MG63 (cell line): ENCODE measurements at places on chromosomes 7 and 10.

GRCh38 chr7:102258749-102259107 lies 27.9 kb upstream of the SH2B2 start:
- DNase-seq = no peak

GRCh38 chr7:150850273-150850672 lies 2.0 kb upstream of the AOC1 start:
- no peak for DNase-seq

GRCh38 chr7:151735186-151735850 lies 141.6 kb downstream of the PRKAG2 start:
- DNase-seq = no peak

DNA sequence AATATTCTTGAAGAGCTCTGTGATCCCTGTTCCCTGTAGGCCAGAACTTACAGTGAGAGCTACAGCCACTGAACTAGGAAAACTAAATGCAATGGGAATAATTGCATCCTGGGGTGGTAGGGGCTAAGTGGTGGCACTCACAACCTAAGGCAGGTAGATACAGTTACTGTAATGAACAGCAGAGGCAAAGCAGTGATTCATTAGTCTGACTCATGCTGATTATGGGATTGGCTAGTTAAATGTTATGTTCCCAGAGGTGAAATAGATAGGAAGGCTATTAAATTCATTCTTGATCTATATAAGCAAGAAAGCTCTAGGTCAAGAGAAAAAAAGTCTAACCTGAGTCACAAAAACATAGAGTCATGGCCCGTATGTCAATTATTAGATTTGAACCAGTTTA lies 173.1 kb upstream of the MALRD1 start:
- DNase-seq = no peak

DNA sequence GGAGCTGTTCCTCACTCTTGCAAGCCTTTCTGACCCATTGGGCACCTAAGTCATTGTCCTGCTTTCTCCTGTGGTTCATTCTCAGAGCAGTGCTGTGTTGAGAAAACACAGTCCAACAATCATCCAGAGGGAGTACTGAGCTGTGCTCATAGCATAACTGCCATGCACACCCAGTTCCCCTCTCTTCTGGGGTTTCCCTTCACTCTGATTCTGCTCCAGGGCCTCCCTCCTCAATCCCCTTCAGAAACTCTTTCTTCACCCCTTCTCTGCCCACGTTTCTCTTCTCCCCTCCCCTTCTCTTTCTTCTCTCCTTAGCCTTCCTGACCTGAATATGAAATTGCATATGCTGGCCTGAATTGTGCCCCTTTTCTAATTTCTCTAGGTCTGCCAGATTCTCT lies 155.8 kb downstream of the AOAH start:
- DNase-seq = no peak

- DNase-seq = no peak
Measured at GRCh38 chr7:129616530-129616929, 5.0 kb downstream of the NRF1 start.

DNA sequence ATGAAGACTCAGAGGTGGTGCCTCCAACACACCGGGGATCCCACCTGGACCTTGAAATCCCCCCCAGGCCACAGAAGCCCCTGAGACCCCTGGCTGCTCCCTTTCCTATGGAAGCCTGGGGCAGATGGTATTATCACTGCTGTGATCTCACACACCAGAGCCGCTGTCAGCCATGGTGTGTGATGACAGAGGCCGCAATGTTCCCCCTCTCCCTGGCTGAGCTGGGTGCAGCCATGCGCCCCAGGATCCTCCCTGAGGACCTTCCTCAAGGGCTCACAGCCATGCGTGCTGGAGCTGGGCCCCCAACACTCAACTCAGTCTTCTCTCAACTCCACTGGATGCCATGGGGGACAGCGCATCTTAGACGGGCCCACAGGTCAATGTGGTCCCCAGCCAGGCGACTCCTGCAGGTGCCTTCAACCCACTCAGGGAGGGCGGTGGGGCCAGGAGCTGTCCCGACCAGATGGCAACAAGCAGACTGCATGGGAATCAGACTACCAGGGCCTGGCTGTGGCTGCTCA lies 44.9 kb downstream of the VIPR2 start:
- DNase-seq = no peak

DNA sequence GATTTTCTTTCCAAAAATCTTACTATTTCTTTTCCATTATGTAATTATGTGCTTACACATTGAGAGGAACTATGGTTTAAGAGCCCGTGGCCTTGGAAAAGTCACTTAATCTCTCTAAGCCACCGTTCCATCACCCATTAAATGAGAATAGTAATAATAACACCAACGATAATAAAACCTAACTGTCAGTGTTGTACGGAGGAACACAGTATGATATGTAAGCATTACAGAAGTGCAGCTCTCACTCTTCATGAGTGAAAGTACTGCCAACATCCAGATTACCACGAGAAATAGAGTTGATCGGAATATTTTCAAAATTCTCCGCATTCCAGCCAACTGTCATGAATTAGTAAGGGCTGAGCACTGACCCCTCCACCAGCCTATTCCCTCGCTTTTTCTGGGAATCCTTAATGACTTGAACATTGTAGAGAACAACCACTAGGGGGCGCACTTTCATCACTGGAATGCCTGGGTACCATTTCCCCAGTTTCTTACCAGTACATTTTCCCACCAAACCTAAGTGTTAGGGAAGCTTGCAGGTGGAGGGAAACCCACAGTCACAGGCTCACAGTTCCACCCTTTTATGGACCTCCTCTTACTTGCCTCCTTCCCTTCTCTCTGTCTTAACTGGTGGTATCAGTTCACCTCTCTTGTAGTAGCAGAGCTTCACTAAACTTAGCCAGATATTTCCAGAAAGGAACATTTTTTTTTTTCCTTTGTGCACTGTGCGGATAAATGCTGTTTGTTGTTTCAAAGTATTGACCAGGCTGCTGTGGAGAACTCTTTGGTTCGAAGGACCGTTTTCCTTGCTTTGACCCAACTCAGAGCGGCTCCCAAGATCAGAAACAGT lies 27.8 kb downstream of the NKX2-3 start:
- peak; percentile 35 for DNase-seq

DNA sequence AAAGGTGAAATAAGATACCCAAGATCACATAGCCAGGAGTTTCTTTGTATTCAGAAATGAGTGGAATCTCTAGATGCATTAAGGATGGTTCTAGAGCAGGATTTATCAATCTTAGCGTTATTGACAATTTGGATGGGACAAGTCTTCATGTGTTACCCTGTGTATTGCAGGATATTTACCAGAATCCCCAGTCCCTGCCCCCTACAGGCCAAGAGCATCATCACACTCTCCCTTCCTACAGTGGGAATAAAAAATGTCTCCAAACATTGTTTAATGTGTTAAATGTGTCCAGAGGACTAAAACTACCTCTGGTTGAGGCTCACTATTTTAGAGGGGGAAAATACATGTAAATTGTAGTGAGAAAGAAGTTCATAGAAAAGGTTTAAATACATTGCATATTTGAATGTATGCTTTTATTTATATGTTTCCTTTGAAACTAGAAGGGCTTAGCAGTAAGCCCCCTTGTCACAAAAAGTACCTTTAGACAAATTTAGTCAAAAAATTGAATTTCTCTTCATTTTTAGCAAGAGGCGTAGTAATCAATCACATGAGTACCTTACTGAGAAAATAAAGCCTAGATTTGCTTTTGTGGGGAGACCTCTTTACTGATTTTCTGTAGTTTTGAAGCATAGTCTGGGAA lies 141.2 kb downstream of the MLLT10 start:
- DNase-seq = peak; percentile 29

DNA sequence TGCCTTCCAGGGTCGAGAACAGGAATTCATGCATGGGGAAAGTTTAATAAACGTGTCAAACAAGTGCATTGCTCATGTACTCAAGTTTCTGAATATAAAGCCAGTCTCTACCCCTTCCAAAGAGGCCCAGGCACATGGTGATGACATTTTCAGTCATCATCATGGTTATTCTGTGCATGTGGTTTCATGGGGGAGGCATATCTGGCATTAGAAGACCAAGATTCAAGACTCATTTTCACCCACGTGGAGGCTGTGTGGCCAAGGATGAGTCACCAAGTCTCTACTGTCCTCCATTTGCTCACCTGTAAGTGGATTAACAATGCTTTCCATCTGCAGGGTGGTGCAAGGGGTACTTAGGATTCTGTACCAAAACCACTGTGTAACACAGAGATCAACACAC lies 34.0 kb upstream of the CNPY1 start:
- DNase-seq = no peak

DNA sequence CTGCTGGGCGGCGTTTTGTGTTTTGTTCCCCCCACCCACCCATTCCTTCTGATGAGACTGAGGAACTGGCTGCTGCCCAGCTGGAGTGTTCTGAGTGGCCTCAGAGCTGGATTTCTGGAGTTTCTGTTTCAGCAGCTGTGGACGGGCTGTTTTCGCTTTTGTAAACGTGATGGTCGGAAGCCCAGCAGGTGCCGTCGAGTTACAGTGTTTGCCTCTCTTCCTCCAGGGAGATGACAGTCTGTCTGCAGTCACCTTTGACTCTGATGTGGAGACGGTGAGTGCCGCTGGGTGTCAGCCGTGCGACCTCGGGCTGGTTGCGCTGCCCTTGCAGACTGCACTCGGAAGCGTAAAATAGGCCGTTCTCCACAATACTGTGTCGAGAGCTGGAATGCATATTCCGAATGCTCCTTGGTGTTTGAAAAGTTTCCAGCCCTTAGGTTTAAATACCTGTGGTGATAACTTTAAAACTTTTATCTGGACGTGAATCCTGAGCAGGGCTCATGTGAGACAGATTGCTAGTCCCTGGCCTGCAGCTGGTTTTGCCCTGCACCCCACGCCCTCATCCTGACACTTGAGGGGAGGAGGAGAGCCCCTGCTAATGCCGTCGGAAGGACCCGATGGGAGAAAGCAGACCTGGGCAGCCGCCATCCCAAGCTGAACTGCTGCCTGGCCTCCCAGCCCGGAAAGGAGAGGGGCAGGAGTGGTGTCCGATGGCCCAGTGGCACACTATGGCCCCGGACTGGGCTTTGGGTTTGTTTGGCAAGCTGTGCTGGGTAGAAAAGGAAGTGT lies 8.3 kb downstream of the IQCE start:
- DNase-seq = no peak

- peak; percentile 98 for DNase-seq
Measured at GRCh38 chr7:81684514-81685269, 85.2 kb downstream of the HGF start.

DNA sequence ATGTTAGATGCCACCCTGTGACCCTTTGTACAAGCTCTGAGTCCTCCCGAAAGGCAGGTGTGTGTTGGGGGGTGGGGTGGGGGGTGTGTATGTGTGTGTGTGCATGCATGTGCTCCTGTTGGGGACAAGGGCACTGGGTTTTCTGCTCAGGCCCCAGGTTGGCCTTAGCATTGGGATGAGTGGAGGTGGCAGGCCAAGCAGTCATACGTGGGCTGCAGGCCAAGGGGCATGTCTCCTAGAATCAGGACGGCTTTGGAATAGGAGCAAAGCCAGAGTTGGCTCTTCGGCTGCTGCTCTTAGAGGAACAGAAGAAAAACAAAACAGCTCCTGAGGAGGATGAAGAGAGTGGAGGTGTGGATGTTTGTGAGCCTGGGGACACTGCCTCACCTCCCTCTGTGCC lies 26.0 kb downstream of the HSPA12A start:
- peak; percentile 36 for DNase-seq

DNA sequence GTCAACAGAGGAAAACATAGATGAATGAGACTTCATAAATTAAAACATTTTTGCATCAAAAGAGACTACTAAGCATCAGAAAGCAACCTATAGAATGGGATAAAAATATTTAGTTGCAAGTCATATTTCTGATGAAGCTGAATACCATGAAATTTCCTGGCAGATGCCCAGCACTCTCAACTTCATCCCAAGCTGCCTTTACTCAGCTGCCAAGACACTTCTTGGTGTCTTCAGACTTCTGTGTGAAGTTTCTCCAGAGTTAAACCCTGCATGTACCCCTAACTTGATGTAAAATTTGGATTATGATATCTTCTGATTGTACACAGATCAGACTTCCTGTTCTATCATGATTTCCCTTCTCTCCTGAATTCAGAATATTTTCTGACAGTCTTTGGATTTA lies 73.2 kb downstream of the AKR1C4 start:
- DNase-seq = peak; percentile 29

- no peak for DNase-seq
Measured at GRCh38 chr7:41142904-41143473, 559.9 kb downstream of the INHBA start.

GRCh38 chr7:131527456-131527855 lies 29.0 kb downstream of the PODXL start:
- no peak for DNase-seq

DNA sequence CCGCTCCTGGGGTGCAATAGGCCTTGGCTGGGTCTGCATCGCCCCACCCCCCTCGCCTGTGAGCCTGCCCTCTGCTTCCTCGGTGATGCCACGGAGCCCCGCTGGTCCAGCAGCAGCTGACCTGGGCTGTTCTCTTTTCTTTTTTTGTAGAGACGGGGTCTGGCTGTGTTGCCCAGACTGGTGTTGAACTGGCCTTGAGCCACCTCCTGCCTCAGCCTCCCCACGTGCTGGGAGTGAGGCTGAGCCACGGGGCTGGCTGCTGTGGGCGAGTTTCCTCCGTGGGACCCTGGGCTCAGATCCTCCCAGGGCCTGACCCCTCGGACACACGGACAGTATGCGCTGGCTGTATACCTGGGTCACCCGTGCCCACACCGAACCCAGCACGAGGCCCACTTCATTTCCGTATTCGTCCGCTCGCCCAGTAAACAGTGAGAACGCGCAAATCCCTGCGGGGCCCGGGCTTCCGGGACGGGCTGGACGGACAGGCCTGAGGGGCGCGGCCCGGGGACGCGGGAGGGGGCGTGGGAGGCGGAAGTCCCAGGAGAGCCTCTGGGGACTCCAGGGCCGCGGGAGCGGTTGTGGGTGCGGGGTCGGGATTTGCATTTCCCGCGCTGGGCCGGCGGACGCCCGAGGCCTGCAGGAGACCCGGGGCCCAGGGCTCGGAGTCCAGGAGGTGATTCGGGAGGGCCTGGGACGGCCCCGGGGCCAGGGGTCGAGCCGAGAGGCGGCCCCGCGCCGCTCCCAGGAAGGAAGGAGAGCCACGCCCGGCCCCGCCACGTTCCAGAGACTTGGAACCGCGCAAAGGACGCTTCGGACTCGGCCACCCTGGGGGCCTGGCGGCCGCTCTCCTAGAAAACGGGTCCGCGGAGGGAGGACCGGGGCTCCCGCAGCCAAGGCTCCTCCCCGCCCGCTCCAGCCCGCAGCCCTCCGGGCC lies 57.7 kb upstream of the DNAJB6 start:
- DNase-seq = no peak
